ENCODE measurements at places on chromosomes 3 and 15.

GRCh38 chr3:17742880-17743657 lies 638 bp upstream of the TBC1D5 start:
- DNase-seq: no peak

DNA sequence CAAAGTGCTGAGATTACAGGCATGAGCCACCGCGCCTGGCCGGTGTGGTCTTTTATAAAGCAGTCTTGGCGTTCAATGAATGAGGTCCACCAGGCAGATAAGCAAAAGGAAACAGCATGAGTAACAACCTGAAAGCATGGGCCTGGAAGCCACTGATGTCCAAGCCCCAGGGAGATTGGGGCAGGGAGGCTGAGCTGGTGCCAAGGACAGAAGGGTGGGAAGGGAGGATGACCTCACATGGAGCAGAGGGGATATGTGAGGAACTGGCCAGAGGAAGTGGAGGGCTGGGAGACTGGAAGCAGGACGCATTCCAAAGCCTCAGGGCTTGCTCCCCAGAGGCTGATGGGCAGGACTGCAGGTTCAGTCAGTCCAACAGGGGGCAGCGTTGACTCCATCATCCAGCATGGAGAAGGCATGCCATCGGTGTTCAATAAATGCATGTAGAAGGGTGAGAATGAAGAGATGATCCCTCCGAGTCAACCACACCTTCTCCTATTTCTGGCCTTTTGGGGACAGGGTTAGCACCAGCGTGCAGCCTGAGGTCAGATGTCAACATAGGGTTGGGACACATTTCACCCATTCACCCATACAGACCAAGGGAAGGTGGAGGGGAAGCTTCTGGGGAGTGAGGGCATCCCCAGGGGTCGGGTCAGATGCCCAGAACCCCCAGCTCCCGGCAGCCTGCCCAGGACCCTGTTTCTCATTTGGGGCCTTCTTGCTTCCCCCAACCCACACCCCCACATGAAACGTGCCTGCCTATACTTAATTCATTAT lies 14.8 kb downstream of the MYL3 start:
- DNase-seq: peak; percentile 12

DNA sequence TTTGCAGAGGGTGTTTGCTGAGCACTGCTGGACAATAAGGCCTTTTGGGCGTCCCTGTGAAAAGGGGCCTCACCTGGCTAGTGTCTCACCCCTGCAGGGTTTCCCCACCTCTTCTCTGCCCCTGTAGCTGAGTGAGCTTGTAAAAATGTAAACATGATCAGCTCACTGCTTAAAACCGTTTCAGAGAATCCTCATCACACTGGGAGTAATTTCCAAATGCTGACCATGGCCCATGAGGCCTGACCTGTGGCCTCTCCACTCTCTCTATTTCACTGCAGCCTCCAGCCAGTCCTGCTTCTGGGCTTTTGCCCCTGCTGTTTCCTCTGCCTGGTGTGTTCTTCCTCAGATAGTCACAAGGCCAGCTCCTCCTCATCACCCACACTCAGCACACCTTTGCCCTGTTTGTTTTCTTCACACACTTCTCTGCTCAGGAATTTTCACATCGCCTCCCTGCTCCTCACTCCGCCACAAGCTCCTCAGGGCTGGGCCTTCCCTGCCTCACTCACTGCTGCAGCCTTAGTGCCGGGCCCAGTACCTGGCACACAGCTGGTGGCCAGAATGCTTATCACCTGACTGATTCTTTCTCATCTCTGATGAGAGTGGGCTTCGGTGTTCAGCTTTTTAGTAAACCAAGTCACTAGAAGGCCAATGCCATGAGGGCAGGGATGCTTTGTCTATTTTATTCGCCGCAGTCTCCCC lies 79.3 kb upstream of the SEC13 start:
- DNase-seq: no peak

GRCh38 chr3:146161663-146162002 lies 649 bp upstream of the PLOD2 start:
- DNase-seq: no peak

DNA sequence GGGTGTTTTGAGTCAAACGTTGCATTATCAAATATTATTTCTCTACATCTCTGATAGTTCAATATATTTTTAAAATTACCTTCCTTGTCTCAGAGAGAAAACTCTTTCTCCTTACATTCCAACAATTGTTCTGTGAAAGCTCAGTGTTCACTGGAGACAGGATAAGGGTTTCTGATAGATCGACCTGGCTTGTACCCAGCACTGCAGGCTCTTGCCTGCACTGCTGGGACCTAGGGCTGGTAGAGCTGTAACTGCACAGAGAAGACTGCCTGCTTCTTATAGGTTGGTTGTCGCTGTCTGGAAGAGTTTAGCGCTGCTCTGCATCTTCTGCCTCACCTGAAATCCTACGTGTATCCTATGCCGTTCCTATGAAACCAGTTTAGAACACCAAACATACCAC lies 249.9 kb upstream of the LRTM1 start:
- no peak for DNase-seq

- no peak for DNase-seq
Observed at GRCh38 chr3:4908433-4909156, 70.6 kb upstream of the BHLHE40 start.

DNA sequence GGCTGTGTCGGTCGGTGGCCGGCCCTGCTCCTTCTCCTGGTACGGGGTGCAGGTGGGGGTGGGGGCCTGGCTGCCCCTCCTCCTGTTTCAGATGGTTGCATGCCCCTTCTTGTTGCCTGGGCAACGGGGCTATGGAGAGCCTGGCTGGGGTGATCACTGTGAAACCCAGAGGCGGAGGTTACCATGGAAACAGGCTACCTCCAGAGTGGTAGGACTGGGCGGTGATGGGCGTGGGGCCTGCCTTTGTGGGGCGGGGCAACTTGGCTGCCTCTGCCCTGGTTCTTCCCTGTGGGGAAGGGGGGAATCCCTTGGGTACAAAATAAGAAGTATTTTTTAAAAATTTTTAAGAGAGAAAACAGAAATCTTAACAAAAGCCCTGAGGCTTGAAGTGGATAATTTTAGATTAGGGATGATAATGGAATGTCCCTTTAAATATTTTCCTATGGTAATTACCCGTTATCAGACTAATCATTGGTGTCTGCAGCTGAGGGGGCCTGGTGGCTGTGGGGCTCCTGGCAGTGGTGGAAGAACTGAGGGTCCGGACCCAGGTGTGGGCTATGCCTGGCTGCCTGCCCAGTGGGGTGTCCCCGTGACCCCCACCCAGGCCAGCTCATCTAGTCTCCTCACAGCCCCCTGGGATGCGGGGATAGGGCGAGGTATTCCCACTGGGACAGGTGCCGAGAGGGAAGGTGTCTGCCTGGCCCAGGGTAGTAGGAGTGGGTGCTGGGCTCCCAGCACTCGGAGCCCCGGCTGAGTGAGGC lies 32.5 kb downstream of the PLXNA1 start:
- no peak for DNase-seq

GRCh38 chr15:36632226-36632625 lies 52.8 kb downstream of the CDIN1 start:
- peak; percentile 52 for DNase-seq

Measured in MV-4-11 (cell line).